ENCODE measurements at places on chromosomes 7 and 10. TPM values are rescaled to one million over a fixed set of nuclear protein-coding genes. Genes with fewer than 3 reads are reported as not detected.

The OR13A1 gene
- not detected for total RNA-seq

The ENKUR gene
- not detected for total RNA-seq

The FEZF1 gene
- not detected for total RNA-seq

The MAPK8 gene
- total RNA-seq: 48.2 TPM

The GNG11 gene
- total RNA-seq: not detected

The NFKB2 gene
- total RNA-seq: 121 TPM

The STEAP1 gene
- total RNA-seq: 0.53 TPM

The EPHA1 gene
- total RNA-seq: 1.1 TPM

The LMBR1 gene
- total RNA-seq: 51.3 TPM

The PAPOLB gene
- not detected for total RNA-seq

The LRGUK gene
- 0.15 TPM for total RNA-seq

The LIMK1 gene
- 22.5 TPM for total RNA-seq

The GPR85 gene
- not detected for total RNA-seq

The EBLN1 gene
- total RNA-seq: not detected

The SPDYE6 gene
- 0.13 TPM for total RNA-seq
